Cardiac septum (tissue), 1 donor: ENCODE measurements at places on chromosomes 7 and 10. TPM values are rescaled to one million over a fixed set of nuclear protein-coding genes. Genes with fewer than 3 reads are reported as not detected.

Gene ACBD7
- total RNA-seq = not detected

GRCh38 chr10:118840071-118840775 is 85.5 kb upstream of the CACUL1 start:
- no peak for DNase-seq

DNA sequence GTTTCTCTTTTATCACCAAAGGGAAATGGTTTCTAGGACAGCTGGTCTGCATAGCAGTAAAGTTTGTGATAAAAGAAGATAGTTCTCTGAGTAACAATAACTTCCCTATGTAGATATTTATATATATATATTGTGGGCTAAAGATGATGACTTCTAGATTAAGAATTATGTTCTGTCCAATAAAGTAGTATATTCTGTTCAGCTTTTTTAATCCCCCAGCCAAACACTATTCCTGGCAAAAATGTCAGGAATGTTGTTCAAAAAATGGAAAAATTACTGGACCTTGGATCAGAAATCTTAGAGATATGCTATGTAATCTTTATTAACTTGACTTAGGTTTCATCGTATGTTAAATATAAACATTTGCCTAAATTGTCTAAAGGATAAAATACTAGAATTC is 136.3 kb upstream of the GNAI1 start:
- DNase-seq = no peak

DNA sequence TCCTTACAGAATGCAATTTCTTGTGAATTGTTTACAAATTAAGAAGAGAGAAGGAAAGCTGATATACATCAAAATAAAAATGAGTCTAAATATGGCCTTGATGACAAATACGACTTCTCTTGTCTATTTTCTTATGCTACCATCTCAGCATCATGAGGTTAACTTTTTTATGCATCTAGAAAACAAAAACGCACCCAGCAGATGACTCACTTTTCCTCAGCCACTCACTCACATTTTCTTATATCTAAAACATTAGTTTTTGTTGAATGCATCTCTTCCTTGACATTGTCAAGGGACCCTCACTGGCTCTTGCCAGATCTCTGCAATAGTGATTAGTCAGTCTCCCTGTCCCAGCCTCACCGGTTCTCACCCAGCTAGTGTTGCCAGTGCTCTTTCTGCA is 256.4 kb upstream of the SLC26A5 start:
- no peak for DNase-seq

- DNase-seq = no peak
Measured at GRCh38 chr7:118870187-118870586, 645.7 kb downstream of the ANKRD7 start.

DNA sequence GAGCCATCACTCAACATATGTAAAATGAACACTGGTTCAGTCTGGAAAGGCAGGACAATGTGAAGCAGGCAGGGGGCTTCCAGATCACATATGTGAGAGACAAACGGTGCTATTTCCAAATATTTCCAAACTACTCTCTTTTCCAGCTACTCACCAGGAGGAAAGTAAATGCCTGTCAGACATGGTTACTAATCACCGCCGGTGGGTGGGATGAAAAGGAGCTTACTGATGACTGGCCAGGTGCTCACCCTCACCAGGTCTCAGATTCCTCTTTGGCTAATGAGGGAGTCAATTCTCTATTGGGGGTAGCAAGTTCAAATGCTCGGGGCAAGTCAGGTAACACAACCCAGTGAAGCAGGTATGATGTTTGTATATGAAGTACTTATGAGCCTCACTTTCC is 9.7 kb upstream of the MSMB start:
- DNase-seq = no peak

DNA sequence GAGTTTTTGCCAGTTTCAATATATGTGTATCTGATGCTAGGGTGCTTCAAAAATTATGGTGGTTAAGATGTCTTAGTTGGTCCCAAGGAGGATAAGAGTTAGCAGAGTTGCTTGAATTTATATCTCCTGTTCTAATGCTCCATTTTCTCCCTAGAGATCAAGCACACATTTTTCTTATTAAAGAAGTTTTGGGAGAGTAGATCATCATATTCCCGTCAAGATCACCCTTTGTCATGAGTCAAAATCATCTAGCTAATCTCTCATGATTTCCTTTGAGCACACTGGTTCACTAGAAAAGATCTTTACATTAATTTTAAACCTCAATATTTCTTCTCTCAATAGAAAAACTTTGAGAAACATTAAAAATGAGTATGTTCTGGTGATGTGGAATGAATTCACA is 429.9 kb upstream of the SEMA3A start:
- no peak for DNase-seq

Gene SPAM1
- total RNA-seq = 0.24 TPM

- DNase-seq = no peak
Measured at GRCh38 chr7:116895849-116896248, 33.5 kb downstream of the CAPZA2 start.

GRCh38 chr7:4235596-4235995 is 446.5 kb upstream of the FOXK1 start:
- peak; percentile 72 for DNase-seq

Gene ZNF394
- total RNA-seq = 14.9 TPM

Gene DNAH11
- 0.51 TPM for total RNA-seq

Gene HECW1
- total RNA-seq = not detected

GRCh38 chr10:124516181-124516580 is 54.6 kb downstream of the LHPP start:
- no peak for DNase-seq

DNA sequence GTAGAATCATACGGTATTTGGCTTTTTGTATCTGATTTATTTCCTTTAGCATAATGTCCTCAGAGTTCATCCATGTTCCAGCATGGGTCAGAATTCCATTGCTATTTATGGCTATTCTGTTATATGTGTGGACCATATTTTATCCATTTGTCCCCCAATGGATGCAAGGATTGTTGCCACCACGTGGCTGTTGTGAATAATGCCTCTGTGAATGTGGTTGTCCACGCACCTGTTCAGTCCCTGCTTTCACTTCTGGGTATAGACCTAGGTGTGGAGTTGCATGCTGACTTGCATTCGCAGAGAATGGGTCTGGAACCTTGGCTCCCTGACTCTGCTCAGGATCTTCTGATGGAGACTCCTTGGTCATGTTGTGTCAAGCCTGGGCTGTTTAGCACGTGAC is 199.9 kb downstream of the CAMK1D start:
- no peak for DNase-seq

Gene ZNF365
- total RNA-seq = 1.2 TPM

- no peak for DNase-seq
Measured at GRCh38 chr7:98970016-98970615, 91.8 kb downstream of the TRRAP start.

- DNase-seq = no peak
Measured at GRCh38 chr10:1315178-1315577, 259.0 kb downstream of the WDR37 start.

Gene HMX3
- total RNA-seq = not detected

Gene ARL3
- 13.1 TPM for total RNA-seq

DNA sequence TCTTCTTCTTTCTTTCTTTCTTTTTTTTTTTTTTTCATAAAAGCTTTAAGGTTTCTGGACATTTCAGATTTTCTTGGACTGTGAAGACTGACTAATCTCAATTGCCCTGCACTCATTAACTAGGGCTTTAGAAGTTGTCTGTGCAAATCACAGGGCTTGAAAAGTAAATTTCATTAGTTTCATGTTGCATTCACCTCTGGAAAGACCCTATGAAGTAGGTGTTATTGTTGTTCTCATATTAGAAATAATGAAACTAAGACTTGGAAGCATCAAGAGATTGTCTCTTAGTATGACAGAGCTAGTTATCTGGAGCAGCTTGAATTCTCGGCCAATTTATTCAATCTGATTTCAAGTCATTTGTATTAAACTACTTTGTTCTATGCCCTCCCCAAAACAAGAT is 28.2 kb upstream of the SEMA3D start:
- DNase-seq = no peak

DNA sequence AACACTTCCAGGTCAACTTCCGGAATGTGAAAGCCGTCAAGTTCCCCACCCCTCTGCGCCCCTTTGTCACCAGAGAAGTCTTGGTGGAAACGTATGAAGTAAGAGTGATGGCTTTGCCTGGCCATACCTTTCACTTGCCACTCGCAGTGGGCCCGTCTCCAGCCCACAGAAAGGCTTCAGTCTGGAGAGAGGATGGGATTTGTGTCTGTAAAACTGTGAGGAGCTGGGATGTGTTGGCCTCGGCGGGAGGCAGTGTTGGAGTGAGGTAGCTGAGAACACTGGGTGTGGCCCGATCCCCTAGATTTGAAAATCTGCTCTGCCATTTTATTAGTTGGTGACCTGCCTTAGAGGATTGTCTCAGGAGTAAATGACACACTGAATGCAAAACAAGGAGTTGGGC is 6.4 kb downstream of the ADCK2 start:
- DNase-seq = no peak

Gene PRPS1L1
- total RNA-seq = not detected

DNA sequence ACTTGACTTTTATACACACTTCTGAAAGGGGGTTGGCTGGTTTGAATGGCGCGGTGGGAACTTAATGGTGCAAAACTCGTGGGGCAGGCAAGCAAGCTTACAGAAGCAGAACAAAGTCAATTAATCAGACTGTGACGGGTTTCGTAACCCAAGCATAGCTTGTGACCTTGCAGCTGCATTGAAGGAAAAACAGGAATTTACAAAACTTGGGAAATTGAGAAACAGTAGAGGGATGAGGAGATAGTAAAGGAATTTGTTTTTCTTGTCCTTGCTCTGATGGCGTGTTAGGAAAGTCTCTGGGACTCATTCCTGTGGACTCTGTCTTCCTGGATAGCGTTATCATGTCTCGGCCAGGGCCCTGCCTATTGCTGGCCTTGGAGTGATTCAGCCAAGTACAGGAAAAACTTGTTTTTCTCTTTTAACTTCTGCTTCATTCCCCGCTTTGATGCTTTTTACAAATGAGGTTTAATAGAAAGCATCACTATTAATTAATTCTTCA is 220.0 kb upstream of the KCND2 start:
- no peak for DNase-seq

Gene AKR1C1
- 14.2 TPM for total RNA-seq

GRCh38 chr7:102119213-102119651 is 167.4 kb upstream of the SH2B2 start:
- peak; percentile 29 for DNase-seq

Gene FAM131B
- total RNA-seq = 0.19 TPM

- DNase-seq = no peak
Measured at GRCh38 chr7:28408105-28408959, 4.0 kb upstream of the CREB5 start.

- DNase-seq = no peak
Measured at GRCh38 chr7:75534727-75535307, 42.7 kb downstream of the SPDYE5 start.

DNA sequence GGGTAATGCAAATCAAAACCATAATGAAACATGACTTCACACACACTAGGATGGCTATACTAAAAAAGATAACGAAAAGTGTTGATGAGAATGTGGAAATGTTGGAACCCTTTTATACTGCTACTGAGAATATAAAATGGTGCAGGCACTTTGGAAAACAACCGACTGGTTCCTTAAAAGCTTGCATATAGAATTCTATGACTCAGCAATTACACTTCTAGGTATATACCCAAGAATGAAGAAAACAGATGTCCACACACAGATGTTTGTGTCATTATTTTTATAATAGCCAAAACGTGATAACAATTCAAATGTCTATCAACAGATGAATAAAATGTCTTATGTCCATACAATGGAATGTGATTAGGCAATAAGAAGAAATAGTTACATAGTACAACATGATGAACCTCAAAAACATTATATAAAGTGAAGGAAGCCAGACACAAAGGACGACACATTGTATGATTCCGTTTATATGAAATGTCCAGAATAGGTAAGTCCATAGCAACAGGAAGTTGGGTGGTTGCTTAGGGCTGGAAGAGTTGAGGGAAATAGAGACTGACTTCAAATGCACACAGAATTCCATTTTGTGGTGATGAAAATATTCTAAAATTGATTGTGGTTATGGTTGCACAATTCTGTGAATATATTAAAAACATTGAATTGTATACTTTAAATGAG is 148.3 kb upstream of the PHYHIPL start:
- DNase-seq = no peak

Gene ZNF722
- total RNA-seq = not detected

DNA sequence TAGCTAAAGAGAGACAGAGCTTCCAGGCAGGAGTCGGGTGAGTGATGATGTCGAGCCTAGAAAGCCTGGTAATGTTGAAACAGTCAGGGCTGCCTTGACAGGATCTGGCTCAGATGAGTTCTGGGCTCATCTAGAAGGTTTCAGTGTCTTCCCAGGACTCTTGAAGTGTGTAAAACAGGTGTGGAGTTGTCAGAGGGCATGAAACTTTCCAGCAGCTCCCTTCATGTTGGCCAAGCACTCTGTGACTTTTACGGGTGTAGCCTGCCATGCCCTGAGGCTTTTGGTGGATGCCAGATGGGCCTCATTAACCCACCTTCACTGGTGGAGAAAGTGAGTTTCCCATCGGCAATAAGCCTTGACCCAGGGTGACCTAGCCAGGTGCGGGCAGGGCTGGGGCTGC is 66.4 kb upstream of the PDCD4 start:
- no peak for DNase-seq

DNA sequence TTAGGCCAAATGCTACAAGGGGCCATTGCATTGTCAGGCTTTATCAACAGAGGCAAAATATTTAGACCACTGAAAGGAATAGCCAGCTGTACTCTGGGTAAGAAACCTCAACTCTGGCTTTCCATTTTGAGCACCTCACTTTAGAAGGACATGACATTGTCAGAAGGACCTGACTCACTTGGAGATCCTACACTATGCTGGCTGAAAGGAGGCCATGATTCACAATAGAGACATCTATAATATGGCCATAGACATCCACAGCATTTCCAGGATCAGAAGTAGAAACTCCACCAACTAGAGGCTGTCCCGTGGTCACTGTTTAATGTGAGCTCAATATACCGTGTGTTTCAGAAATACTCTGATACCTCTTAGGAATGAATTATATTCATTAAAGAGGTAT is 140.9 kb downstream of the BTAF1 start:
- no peak for DNase-seq

- no peak for DNase-seq
Measured at GRCh38 chr10:37948210-37948609, 28.2 kb downstream of the ZNF25 start.

DNA sequence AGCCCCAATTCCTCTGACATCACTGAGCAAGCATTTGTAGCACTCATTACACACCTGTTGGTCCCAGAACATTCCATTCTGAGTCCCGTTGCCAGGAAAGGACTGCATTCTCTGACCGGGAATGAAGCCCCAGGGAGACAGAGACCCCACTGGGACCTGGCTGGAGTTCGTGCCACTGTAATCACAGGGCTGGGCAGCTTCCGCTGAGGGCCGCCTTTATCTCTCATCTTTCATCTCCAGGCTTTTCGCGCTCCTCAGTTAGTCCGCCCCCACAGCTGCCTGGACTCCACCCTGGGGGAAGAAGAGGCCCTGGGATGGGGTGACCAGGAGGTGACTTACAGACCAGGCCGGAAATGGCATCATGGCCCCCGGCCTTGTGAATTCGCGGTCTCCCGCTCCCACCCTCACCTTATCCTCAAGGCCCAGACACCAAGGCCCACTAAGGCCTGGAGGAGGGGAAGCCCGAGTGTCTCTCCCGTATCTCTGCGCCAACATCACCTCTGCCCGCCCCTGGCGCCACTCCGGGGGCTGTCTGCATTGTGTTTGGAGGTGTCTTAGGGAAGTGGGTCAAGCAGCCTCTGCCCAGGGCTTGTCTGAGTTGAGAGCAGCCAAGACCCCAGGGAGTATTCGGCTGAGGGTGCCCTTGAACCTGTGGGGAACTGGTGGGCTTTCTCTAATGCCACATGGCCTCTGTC is 75.4 kb downstream of the PROSER2 start:
- peak; percentile 70 for DNase-seq

Gene PCDH15
- 0.57 TPM for total RNA-seq
